ENCODE measurements at places on chromosomes 16 and 17.

- DNase-seq: no peak
Observed at GRCh38 chr17:33515974-33516373, 222.9 kb upstream of the ASIC2 start.

DNA sequence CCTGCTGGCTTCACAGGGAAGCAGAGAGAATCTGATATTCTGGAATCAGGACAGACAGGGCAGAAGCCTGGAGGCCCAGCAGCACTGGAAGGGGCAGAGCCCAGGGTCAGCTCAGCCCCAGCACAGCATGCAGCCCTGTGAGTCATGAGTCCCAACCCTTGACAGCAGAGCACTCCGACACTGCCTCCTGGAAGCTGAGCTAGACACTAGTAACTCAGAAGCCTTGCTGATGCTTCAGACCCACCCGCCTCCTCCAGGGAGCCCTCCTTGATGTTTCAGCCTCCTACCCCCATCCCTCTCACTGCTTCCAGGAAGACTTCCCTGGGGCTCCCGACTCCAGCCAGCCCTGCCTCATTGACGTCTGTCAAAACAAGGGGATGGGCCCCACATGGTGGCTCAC lies 6.9 kb downstream of the CAMKK1 start:
- no peak for DNase-seq

GRCh38 chr17:1203111-1203966 lies 23.6 kb upstream of the ABR start:
- peak; percentile 84 for DNase-seq

DNA sequence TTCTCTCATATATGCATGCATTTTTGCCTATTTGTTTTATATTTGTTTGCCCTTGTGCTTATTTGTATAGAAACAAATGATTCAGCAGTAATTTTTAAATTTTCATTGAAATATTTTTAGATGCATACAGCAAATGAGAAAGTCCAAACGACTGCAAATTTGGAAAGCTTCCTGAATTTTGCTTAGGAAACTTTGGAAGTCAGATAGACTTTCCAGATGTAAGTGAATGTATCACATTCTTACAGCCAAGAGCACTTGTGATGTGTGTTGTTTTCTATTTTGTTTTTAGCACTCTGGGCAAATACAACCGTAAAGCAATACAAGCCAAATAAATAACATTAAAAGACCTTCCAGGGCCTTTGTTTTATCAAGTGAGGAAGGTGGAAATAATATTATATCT lies 680.8 kb upstream of the CDH8 start:
- DNase-seq: no peak

DNA sequence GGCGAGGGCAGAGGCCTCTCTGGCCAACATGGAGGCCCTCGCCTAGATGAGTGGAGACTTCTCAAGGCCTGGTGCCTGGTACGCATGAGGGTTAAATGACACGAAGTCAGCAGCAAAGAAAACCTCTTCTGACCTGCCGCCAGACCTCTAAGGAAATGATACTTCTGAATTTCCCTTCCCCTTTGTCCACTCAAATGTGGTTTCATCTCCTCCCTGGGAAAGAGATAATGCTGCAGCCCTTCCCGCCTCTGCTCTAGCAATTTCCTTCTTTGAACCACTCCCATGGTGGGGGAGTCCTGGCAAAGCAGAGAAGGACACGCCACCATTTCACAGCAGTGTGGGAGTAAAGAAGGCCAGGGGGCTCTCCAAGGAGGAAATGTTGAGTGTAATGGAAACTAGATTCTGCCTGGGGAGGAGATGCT lies 65.7 kb upstream of the BCAR1 start:
- no peak for DNase-seq

DNA sequence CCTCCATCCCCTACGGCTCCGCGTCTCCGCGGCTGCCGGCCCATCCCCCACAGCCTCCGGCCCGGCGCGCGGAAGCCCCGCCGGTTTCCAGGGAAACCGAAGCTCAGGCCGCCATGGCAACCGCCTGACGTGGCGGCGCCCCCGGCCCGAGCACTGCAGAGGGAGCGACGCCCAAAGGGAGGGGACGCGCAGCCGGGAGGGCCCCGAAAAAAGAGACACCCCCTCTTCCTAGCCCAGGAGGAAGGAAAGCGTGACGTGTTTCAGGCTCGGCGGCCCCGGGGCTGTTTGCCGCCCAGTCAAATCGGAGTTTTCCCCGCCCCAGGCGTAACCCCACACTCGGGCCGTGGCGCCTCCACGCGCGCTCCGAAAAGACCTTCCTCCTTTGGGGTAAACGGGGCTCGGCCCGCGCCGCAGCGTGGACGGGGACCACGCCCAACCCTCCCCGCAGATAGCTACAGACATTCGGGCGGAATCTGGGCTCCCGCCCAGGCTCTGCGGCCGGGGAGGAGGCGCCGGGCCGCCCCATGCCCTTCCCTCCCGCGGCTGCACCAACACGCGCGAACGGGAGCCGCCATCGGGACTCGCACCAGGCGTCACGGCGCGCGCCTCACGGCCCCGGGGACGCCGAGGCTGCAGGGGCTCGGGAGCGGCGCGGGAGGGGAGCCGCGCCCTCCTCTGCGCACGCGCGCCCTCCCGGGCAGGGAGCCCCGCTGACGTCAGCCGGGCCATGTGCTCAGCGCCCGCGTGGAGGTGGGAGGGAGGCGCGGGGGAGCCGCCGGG lies 7.5 kb downstream of the MNT start:
- DNase-seq: peak; percentile 94

All from activated CD8-positive, alpha-beta memory T cell treated with anti-CD3 and anti-CD28 coated beads, Interleukin-2, amount 50 U/mL, for 48 hours (primary cell).